B cell (primary cell): ENCODE measurements at places on chromosomes 12 and 14. TPM values are rescaled to one million over a fixed set of nuclear protein-coding genes. Genes with fewer than 3 reads are reported as not detected.

The KITLG gene
- not detected in 2 replicates for polyA plus RNA-seq

The CLEC4C gene
- 0.63 and 1.4 TPM in 2 replicates for polyA plus RNA-seq

The NEUROD4 gene
- polyA plus RNA-seq, result not detected in 2 replicates

The FIGNL2 gene
- polyA plus RNA-seq, result 0.16 and 0.26 TPM in 2 replicates

The SIX4 gene
- polyA plus RNA-seq, result not detected in 2 replicates

The PRPH gene
- not detected in 2 replicates for polyA plus RNA-seq

The CD69 gene
- polyA plus RNA-seq, result 997 and 1,149 TPM in 2 replicates

The MYBPC1 gene
- polyA plus RNA-seq, result not detected in 2 replicates

The PLA2G1B gene
- not detected in 2 replicates for polyA plus RNA-seq

The TBX5 gene
- not detected in 2 replicates for polyA plus RNA-seq

The TCTN1 gene
- 49.1 and 76.9 TPM in 2 replicates for polyA plus RNA-seq

The TROAP gene
- polyA plus RNA-seq, result 0.62 and 0.88 TPM in 2 replicates

The EEF1AKMT3 gene
- 0.89 and 1.0 TPM in 2 replicates for polyA plus RNA-seq

The HHIPL1 gene
- polyA plus RNA-seq, result not detected in 2 replicates

The TMEM132D gene
- not detected in 2 replicates for polyA plus RNA-seq

The CCND2 gene
- polyA plus RNA-seq, result 9.2 and 20.7 TPM in 2 replicates

The PLEKHA5 gene
- polyA plus RNA-seq, result 0.03 and 0.45 TPM in 2 replicates

The FOXM1 gene
- polyA plus RNA-seq, result 0.67 and 0.74 TPM in 2 replicates

The GPD1 gene
- polyA plus RNA-seq, result 0.88 and 1.1 TPM in 2 replicates

The TPH2 gene
- polyA plus RNA-seq, result not detected in 2 replicates

The ACOT6 gene
- polyA plus RNA-seq, result not detected in 2 replicates

The IL26 gene
- not detected in 2 replicates for polyA plus RNA-seq

The POTEM gene
- polyA plus RNA-seq, result not detected in 2 replicates

The ACSS3 gene
- polyA plus RNA-seq, result not detected in 2 replicates

The ASCL1 gene
- polyA plus RNA-seq, result not detected in 2 replicates

The NOXRED1 gene
- 0.42 and 0.61 TPM in 2 replicates for polyA plus RNA-seq

The DPY19L2 gene
- polyA plus RNA-seq, result 0.09 and 0.59 TPM in 2 replicates

The MSRB3 gene
- not detected in 2 replicates for polyA plus RNA-seq

The TAMALIN gene
- 151 and 448 TPM in 2 replicates for polyA plus RNA-seq

The FGF6 gene
- polyA plus RNA-seq, result not detected in 2 replicates

The STYK1 gene
- polyA plus RNA-seq, result not detected in 2 replicates

The DDHD1 gene
- polyA plus RNA-seq, result 7.1 and 12.3 TPM in 2 replicates

The HOXC4 gene
- polyA plus RNA-seq, result 1.0 and 4.3 TPM in 2 replicates

The CCDC38 gene
- 0.09 TPM in 1 of 2 replicates, not detected in the other for polyA plus RNA-seq

The ASB8 gene
- 22.7 and 26.0 TPM in 2 replicates for polyA plus RNA-seq

The C14orf132 gene
- polyA plus RNA-seq, result 0.22 and 0.85 TPM in 2 replicates

The TMCC3 gene
- 4.5 TPM in 2 replicates for polyA plus RNA-seq

The NFKBIA gene
- polyA plus RNA-seq, result 3,195 and 4,394 TPM in 2 replicates
